Activated naive CD4-positive, alpha-beta T cell treated with anti-CD3 and anti-CD28 coated beads, Interleukin-2, amount 50 U/mL, for 16 hours (primary cell): ENCODE measurements at places on chromosomes 3 and 15.

DNA sequence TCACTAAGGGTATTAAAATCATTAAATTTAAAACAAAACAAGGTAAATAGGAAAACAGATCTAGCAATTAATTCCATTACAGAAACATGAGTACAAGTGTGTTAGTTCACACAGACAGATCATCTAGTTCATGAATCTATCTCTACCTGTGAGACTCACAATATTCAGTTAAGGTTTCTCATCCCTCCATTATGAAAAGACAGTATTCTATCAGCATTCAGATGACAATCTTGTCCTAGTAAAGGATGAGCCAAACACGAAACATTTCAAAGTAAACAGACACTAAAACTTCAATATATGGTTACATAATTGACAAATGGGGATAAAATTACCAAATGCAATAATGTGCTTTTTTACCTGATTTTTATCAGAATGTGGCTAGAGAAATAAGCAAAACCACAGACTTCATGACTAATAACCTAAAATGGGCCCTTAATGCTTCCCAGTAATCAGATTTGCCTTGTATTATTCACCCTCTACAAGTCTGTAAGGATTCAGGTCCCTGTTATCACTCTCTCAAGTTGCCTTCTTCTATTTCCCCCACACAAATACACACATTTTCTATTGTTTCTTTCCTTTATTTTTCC is 126.8 kb downstream of the DLG1 start:
- no peak for DNase-seq

DNA sequence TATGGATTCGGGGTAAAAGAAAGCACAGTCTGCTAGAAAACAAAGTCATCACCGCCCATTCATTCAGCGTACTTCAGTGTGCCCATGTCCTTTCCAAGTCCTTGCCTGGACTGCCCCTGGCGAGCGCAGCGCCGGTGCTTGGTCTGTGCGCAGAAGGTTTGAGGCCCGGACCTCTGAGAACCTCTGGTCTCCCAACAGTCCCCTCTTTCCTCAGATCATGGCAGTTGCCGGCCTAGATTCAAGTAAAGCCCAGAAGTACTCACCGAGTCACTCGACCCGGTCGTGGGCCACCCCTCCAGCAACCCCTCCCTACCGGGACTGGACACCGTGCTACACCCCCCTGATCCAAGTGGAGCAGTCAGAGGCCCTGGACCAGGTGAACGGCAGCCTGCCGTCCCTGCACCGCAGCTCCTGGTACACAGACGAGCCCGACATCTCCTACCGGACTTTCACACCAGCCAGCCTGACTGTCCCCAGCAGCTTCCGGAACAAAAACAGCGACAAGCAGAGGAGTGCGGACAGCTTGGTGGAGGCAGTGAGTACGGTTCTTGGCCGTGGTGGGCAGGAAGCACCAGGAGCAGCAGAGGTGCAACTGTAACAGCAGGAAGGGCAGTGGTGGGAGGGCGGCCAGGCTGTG is 36.3 kb downstream of the CHDH start:
- DNase-seq, result no peak

DNA sequence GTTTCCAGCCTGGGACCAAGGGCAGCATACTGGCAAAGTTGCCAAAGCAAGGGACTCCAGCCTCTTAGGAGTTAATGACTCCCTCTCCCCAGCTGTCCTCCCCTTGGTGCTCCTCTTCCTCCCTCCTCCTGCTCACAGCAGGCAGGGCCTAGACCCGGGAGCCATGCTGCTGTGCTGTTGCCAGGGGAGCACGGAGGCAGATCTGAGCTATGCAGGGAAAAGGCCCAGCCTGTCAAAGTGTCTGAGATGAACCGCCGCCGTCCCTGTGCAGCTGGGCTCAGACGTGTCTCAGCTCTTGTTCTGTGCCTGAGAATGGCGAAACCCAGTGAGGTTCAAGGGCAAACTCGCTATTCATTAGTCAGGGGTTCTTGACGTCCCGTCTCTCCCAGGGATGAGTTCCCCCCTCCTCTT is 60.8 kb upstream of the POLG start:
- no peak for DNase-seq

DNA sequence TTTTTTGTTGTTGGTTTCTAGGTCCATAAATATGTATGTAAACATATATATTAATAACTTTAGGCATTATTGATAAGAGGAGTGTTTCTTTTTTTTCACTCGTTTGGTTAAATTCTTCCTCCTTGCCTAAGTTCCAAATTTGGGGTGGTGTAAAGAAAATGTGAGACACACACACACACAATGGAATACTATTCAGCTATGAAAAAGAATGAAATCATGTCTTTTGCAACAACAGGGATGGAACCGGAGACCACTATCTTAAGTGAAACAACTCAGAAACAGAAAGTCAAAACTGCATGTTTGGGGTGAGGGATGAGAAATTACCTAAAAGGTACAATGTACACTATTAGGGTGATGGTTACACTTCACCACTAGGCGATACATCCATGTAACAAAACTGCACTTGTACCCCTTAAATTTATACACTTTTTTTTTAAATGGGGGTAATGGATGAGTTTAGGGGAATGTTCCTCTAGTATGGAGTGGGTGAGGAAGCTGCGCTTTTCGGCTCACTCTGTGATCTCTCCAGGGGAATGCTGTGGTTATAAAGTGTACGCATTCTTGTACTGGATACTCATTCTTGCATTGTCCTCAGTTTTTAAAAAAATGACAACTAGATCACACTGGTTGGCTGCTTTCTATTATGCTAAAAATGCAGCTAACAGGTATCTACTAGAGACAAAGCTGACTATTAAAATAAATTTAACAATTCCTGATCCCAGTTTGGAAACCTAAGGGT is 50.8 kb upstream of the PPARG start:
- no peak for DNase-seq

GRCh38 chr3:127940116-127940515 is 25.1 kb downstream of the KBTBD12 start:
- DNase-seq, result no peak

DNA sequence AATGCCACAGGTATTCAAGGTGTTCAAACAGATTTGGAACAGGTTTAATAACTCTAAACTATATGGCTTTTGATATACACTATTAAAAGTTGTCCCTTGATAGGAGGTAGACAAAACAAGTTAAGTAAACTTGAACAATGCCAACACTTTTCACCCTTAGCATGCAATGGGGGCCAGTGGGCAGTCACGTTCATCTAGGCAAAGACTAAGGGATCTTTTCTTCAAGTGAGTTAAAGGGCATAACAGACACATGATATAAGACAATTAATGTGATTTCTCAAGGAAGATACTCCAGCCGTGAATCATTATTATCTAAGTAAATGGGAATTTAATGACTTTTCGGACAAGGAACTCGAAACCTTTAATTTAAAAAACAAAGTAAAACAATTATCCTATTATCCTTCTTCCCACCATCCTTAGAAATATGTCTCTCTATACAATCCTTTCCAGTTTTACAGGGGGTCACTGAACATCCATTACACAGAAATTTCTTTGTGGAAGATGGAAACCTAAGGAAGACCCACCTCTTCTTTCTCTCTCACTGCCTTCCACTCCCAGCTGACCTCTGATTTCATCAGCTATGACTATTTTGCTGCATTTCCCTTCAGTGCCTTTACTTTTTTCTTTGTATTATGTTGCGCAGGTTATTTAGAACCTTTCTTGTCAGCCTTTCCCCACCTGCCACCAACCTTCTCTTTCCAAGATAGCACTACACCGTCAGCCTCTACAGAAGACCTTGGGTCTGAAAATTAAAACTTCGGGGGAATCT is 1.5 kb downstream of the CLDN1 start:
- DNase-seq, result no peak

GRCh38 chr3:150308037-150308319 is 100.1 kb upstream of the TSC22D2 start:
- DNase-seq, result no peak

DNA sequence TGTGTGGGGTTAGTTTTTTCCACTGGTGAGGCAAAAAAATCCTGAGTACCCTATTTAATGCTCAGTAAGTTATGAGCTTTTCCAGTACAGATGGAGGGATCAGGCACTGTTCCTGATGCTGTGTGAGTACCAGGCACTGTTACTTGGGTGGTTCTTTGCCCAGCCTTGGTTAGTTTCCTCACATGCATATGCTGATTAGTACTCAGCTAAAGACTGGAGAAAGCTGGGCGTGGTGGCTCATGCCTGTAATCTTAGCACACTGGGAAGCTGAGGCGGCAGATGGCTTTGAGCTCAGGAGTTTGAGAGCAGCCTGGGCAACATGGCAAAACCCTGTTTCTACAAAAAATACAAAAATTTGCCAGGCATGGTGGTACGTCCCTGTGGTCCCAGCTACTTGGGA is 210.3 kb upstream of the SGO1 start:
- DNase-seq, result no peak

GRCh38 chr15:74374648-74375302 is 7.3 kb upstream of the CYP11A1 start:
- DNase-seq, result no peak

- DNase-seq, result no peak
Observed at GRCh38 chr15:92751528-92751927, 96.0 kb upstream of the FAM174B start.

DNA sequence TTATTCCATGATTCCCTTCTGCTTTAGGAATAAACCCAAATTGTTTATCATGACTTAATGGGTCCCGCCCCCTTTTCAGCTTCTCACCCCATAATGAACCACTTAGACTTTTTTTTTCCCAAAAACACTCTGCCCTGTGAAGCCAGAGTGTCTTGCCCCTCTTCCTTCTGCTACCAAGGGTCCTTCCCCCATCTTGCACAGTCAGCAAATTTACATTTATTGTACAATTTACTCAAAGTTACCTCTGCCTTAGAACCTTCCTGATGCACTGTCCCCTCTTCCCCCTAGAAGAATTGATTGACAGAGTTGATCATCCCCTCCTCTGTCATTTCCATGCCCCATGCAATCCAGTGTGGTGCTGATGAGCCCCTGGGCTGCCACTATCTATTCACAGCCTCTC is 101.5 kb upstream of the PPP2R3A start:
- no peak for DNase-seq

GRCh38 chr15:52217186-52217585 is 26.0 kb upstream of the GNB5 start:
- peak; percentile 19 for DNase-seq

DNA sequence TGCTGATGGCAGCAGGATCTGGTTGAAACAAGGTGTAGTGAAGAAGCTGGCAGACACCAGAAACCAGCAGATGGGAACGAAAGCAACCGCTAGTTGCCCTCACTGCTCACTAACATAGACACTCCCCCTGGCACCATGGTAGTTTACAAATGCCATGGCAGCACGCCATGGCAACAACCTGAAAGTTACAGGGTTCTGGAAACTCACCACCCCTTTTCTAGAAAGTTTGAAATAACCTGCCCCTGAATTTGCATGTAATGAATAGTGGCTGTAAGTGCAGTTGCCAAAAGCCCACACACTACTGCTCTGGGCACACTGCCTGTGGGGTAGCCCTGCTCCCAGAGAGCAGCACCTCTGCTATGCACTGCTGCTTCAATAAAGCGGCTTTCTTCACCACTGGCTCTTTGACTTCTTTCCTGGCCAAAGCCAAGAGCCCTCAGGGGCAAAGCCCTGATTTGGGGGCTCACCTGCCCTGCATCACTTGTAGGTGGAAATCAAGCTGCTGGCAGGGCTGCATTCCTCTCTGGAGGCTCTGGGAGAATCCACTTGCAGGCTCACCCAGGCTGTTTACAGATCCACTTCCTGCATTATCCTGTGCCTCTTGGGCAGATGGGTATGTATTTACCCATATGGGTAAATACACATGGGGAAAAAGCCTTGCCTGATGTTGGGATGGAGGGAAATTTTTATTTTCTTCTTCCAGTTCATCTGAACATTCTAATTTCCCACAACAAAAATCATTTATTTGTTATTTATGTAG is 2.0 kb upstream of the GP9 start:
- DNase-seq, result no peak

DNA sequence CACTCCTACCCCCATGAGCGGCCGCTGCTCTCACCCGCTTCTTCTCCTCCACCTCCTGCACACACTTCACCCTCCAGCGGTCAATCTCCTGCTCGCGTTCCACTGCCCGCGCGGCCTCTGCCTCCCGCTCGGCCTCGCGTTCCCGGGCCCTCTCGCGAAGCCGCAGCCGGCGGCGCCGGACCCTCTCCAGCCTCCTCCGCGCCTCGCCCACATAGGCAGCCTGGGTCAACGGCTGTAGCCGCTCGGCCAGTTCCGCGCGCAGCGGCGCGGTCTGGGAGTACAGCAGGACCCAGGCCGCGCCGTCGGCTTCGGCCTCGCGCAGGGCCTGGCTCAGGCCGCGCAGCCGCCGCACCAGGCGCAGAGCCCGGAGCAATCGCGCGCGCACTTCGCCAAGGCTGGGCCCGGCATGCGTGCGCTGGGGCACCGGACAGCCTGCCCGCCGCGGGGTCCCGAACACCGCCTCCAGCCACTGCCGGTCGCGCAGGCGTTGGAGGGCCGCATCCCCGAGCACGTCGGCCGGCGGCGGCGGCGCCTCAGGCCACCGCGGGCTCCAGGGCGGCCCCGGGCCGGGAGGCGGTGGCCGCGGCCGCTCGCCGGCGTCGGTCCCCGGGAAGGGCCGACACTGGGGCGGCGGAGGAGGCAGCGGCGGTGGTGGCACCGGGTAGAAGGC is 595 bp downstream of the PDCD7 start:
- DNase-seq, result peak; percentile 23

DNA sequence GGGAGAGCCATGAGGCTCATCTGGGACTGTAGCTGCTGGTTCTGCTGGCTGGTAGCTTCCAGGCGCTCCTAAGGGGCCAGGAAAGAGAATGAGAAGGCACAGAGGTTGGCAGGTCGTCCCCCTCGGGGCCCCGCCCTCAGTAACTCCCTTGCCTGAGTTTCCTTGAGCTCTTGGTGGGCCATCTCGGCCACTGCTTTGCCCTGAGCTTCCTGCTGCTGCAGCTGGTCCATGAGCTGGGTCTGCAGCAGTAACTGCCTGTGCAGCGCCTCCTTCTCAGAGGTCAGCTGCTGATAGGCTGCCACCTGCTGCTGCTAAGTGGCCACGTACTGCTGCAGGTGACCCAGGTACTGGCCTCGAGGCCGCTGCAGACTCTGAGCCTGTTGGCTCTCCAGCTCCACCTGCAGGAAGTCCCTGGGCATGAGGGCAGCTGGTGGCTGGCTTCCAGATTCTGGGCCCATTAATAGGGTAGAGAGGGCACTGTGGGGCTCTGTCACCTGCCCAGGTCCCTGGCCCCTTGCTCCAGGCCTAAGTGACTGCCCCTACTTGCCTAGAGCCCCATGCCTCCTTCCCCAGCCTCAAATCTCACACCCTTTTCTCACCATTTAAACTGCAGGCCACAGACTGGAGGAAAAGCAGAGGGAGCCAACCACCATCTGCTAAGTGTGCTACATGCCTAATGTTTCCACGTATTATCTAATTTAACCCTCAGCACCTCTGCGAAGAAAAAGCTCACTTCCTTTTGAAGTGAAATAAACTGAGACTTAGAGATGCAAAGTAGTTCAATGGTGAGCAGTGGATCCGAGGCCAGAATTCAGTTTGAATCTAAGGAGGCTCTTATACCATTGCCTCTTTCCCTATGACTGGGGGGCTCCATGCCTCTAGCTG is 10.8 kb upstream of the VPS33B start:
- DNase-seq, result peak; percentile 46

DNA sequence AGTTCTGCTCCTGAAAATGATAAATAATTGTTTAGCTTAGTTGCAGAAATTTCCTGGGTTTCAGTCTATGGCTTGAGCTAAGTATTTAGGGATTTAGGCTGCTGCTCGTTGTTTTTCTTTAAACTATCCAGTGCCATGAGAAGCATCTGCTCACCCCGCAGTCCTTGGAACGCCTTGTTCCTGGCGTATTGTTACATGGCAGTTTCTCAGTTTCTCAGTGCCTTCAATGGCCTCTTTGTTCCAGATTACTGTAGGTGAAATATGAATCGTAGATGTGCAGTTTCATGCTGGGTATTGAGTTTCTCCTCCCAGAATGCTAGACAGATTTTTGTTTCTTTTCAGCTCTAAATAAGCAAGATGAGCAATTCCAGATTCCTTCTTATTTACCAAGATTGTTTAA is 269.5 kb upstream of the GBE1 start:
- no peak for DNase-seq
